ENCODE measurements at places on chromosomes 7 and 10.

GRCh38 chr10:105797234-105797890, 1156.3 kb downstream of the SORCS3 start:
- DNase-seq, result no peak

DNA sequence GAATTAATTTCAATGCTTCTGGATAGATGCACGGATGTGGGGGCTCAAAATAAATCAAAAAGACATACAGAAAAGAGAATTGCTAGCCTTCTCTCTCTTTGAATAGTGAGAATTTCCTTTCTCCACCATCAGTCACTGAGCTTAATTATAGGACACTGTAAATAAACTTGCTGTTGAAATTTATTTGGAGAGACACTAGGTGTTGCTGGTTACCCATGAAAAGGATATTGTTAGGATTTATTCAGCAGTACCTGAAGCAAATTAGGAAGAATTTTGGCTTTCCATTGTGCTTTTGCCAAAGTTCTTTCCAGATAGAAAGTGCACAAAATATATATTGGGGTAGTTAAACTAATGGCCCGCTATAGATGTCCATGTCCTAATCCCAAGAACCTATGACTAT, 27.6 kb downstream of the GCC1 start:
- no peak for DNase-seq

DNA sequence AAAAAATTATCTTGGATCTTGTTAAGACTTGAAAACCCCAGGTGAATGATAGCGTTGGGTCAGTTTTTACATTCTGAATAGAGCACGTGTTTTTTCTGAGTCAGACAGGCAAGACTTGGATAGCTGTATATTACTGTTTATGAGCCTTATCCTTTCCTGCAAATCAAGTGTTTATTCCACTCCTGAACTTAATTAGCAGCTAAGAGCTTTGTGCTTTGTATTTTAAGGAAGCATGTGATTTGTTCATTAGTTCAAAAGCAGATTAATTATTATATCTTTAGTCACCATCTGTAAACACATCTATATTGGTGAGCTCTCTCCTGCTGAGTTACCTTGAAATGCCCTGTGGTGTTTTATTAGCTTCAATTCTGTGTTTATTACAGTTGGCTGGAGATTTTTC, 98.6 kb upstream of the PRPS1L1 start:
- DNase-seq, result no peak

GRCh38 chr7:45099891-45100760, 11.4 kb upstream of the NACAD start:
- no peak for DNase-seq

- no peak for DNase-seq
Measured at GRCh38 chr10:130885021-130885655, 426.4 kb downstream of the TCERG1L start.

All from coronary artery (tissue), 2 donors.